ENCODE measurements at places on chromosomes 5 and 9.

DNA sequence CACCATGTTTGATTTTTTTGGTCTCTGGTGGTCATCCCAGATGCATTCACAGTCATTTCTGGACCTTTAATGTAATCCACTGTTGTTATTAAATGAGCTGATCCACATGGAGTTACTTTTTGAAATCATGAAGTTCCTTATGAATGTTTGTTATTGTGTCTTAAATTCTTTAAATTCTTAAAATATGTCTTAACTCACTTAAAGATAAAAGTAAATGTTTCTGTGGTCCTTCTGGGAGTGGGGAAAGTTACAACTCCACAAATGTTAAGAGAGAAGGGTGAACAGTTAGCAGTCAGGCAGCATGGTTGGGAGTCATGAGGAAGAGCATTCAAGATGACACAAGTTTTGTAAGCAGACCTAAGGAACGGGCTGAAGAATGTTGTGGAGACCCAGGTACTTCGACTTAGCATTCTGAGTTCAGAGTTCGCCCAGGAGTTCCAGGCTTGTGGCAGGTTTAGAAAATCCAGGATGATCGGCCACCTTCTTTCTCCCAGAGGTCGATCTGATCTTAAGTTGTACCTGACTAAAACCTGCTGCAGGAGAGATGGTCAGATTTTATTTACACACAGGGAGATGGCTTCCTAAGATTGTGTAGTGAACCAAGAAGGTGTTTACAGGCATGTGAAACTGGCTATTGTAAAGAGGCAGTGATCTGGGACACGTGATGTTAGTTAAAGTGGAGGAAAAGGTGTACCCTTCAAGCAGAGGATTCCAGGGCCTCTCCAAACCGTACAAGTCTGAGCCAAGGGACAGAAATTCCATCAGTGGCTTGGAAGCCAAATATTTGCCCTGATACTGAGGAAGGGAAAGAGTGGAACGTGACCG, 17.2 kb downstream of the SLC1A1 start:
- DNase-seq, result no peak

DNA sequence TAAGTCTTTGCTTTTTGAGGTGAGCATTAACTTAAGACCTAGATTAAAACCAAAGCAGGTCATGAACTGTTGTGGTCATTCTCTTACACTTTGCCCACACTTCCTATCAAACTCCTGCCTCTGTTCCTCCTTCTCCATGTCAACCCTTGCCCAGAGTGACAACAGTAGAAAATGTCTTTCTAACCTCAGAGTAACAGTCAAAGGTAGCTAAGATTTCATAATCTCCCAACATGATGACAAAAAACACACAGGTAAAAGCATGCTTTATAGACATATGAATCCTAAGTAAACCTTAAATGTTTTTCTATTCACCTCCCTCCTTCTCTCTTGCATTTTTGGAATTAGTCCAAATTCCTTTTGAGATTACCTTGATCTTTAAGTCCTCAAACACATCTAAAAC, 422.3 kb downstream of the SPATA31D1 start:
- DNase-seq, result no peak

- DNase-seq, result no peak
Observed at GRCh38 chr9:34035656-34036055, 13.0 kb downstream of the UBAP2 start.

DNA sequence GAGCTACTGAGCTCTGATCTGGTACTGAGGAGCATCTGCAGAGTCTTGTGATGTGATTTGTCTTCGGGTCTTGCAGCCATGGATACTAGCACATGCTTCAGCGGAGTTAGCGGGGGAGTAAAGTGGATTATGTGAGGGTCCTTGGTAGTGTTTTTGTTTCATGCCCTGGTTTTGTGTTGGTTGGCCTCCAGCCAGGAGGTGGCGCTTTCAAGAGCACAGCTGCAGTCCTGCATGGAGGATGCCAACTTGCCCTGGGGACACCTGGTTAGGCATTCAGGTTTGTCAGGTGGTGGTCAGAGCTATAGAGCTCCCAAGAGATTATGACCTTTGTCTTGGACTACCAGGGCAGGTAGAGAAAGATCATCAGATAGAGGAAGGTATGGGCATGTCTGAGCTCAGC, 185.8 kb upstream of the CDH6 start:
- no peak for DNase-seq

- DNase-seq, result no peak
Observed at GRCh38 chr5:159104759-159105144, 5.0 kb upstream of the EBF1 start.

- no peak for DNase-seq
Observed at GRCh38 chr5:143562935-143563334, 159.4 kb upstream of the NR3C1 start.

DNA sequence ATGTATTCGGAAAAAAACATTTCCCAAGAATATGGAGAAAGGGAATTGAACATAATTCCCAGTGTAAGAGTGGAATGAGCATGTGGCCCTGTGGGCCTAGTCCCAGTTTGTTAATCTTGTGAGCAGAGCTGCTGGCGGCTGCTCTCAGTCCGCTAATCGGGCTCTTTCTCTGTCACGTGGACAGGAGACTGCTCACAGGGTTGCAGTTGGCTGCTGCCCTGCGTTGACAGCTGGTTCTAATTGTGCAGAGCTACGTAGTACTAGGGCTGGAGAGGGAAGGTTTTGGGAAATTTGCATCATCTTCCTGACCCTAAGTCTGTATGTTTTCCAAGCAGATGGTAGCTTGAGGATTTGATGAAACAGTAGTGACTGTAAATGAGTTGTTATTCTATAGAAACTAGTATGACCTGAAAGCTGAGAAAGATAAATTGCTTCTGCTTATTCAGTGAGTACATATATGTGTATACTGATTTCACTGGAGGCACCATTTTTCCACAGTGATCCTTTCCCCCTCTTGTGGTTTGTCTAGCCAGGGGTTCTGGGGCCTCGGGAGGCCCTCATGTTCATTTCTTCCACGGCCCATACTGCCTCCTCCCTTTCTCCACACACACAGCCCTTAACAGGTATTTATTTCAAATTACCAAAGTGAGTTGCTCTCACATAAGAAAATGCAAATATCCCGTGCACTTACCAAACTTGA, 100.6 kb downstream of the ANGPTL2 start:
- no peak for DNase-seq

- no peak for DNase-seq
Observed at GRCh38 chr9:82332018-82332773, 343.6 kb downstream of the SPATA31D1 start.

GRCh38 chr9:22160221-22160620, 151.1 kb upstream of the CDKN2B start:
- DNase-seq, result no peak

DNA sequence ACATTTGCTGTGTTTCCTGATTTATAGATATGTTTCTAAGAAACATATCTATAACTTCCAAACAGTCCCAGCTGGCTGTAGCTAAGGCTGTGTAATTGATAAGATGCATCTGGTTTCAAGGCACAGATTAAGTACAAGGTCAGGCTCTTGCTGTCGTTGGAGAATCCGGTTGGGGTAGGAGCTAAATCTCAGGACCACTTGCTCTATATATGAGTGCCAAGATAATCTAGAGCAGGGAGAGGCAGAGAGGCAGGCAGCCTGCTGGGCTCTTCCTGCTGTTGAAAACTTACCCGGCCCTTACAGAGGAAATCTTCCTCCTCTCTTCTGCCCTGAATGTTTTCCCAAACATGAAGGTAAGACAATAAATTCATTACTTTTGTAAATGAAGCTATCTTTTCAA, at the start of gene C7:
TSS of gene C7 (plus strand) at position 234 of the 400 bp plus-strand sequence. CDS start at position 348, 114 bp downstream.
- DNase-seq, result no peak

GRCh38 chr9:131589993-131590392, 44.7 kb downstream of the PRRT1B start:
- DNase-seq, result no peak

DNA sequence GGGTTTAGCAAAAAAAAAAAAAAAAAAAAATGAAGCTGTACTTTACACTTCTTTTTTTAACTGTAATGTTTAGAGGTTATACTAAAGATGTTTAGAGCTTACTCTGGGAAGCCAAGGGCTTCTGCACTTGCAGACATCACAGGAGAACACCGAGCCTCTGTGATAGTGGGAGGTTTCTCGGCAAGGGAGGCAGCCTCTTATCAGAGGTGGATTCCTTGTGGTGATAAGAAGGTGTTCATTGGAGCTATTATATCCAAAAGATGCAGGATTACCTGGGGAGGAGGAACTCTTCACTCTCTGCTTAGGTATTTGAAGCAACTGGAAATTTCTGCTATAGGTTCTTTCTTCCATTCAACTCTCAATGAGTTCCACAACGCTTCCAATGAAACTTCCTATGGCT, 171.2 kb upstream of the SLC12A2 start:
- DNase-seq, result no peak

- DNase-seq, result no peak
Observed at GRCh38 chr5:148011398-148012137, 52.2 kb upstream of the SPINK5 start.

- no peak for DNase-seq
Observed at GRCh38 chr5:2751592-2752021, at the start of gene IRX2. IRX2 (minus strand) TSS chr5:2751677; CDS start chr5:2751413, 264 bp downstream.

DNA sequence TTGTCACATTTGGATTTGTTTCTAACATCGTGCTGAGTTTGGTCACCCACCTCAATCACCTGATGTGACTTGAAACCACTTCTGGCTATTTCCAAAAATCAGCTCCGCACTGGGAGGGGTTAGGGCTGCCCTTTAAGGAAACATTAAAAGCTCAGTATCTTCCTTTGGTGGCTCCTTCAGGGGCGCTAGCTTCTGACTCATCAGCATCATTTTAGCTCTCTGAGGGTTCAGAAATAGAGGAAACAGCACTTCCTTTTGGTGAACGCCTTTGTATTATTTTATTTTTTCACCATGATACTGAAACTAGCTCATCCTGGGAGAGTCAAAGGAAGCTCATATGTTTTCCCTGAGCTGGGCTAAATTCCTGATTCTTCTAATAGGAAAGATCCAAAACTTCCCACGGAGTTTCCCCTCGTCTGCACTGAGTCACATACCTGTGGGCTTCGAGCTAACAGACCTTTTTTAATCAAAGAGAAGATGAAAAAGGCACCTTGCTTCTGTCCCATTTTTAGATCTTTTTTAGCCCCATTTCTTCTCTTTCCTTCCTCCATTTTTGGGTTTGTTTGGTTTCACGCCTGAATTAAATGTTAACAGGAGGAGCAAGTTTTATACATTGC, 48.2 kb downstream of the ROPN1L start:
- no peak for DNase-seq

- DNase-seq, result no peak
Observed at GRCh38 chr5:177316005-177316404, 4.3 kb upstream of the MXD3 start.

GRCh38 chr9:124214116-124214515, 43.6 kb upstream of the NEK6 start:
- no peak for DNase-seq

DNA sequence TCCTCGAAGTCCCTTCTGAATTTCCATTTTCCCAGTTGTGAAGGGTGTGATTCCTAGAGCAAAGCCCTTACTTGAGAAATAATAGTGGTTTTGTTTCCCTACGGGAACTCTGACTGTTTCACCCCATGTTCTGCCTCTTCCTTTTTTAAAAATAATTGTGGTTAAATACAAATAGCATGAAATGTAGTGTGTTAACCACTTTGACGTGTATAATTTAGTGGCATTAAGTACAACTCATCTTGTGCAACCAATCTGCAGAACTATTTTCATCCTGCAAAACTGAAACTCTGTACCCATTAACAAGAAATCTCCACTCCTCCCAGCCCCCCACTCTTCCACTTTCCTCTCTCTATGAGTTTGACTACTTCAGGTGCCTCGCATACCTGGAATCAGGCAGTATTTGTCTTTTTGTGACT, 35.6 kb upstream of the HAND1 start:
- DNase-seq, result no peak

- no peak for DNase-seq
Observed at GRCh38 chr5:175281714-175282113, 162.3 kb downstream of the DRD1 start.

DNA sequence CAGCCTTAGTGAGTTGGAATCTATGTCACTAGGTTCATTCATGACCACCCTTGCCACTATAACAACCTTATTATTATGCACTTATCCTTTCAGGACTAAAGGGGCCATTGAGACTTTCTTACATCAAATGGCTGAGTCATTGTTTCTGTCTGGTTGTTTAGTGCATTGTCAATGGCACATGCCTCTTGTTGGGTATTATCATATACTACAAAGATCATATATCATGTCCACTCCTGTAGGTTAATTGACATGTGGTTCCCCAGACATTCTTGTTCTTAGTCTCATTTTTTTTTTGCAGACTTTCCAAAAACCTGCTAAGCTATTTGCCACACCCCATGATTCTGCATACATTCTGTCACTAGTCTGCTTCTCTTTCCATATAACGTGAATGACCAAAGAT, 66.7 kb upstream of the PRDM9 start:
- no peak for DNase-seq

GRCh38 chr9:29806937-29807618, 2233.8 kb upstream of the C9orf72 start:
- DNase-seq, result no peak

- no peak for DNase-seq
Observed at GRCh38 chr9:16069671-16070454, 517.0 kb downstream of the CCDC171 start.

DNA sequence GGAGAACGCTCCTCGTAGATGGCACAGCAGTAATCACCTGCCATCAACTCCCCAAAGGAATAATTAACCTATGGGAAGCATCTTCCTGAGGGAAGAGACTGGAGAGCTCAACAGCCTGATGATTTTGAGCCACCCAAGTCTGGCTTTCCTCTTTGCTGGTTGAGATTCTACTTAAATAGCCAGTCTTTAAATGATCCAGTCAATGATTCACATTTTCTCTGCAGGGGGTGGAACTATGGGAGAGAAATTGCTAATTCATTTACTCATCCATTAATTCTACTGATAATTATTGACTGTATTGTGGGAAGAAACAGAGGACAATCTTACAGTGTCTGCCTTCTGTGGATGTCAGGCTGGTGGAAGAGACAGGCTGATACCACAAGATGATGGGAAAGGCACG, 355.0 kb upstream of the PANK3 start:
- DNase-seq, result no peak

- no peak for DNase-seq
Observed at GRCh38 chr5:40552981-40553380, 126.7 kb upstream of the PTGER4 start.

DNA sequence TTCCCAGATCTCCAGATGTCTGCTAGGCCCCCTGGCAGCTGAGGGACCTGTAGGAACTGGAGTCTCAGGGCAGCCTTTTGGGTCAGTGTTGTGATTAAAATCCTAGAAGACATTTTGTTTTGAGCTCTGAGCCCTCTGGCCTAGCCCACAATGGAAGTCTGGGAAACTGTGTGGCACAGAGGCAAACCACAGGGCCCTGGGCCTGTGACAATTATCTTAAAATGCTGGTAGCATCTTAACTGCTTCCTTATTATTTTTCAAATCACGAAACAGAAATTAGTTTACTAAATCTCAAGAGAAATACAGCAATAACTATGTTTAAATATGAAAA, 125.5 kb downstream of the STARD4 start:
- DNase-seq, result no peak

GRCh38 chr9:12351293-12352044, 341.7 kb upstream of the TYRP1 start:
- no peak for DNase-seq

DNA sequence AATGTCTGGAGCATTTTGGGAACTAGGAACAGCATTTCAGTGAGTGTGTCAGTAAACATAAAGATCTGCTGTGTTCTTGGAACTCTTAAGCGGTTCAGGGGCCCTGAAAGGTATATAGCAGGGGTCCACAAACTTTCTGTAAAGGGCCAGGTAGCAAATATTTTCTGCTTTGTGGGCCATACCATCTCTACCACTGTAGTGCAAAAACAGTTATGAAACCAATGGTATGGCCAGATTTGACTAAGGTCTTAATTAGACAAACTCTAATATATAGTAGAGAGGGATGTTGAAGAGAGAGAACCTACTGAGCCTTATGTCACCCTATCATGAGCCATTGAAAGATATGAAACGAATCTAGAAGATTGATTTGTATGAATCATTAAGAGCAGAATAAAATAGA, 5.3 kb downstream of the TNPO1 start:
- DNase-seq, result no peak
